ENCODE measurements at places on chromosomes 13 and 19. TPM values are rescaled to one million over a fixed set of nuclear protein-coding genes. Genes with fewer than 3 reads are reported as not detected.

The CKM gene
- total RNA-seq, result 0.30 TPM

- H3K4me3 ChIP-seq, result no peak overlapping the region
- H3K36me3 ChIP-seq, result no peaks in the 10 kb centered on the region
- H3K27ac ChIP-seq, result no peak overlapping the region
- no peak for DNase-seq
- H3K27me3 ChIP-seq, result no peaks in the 10 kb centered on the region
Measured at GRCh38 chr13:51995677-51996551, 15.3 kb downstream of the ATP7B start.

DNA sequence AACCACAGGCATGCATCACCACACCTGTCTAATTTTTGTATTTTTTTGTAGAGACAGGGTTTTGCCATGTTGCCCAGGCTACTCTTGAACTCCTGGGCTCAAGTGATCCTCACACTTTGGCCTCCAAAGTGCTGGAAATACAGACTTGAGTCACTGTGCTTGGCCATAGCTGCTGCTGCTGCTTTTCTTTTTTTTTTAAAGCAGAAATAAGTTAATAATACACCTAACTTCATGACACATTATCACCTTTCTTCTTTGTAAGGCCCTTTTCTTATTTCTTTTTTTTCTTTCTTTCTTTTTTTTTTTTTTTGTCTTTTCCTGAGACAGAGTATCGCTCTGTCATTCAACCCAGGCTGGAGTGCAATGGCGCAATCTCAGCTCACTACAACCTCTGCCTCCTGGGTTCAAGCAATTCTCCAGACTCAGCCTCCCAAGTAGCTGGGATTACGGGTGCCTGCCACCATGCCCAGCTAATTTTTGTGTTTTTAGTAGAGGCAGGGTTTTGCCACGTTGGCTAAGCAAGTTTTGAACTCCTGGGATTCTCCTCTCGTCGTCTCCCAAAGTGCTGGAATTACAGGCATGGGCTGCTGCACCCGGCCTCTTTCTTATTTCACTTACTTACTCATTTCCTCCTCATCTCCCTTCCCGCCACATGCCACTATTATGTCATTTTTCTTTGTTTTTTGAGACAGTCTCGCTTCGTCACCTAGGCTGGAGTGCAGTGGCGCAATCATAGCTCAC lies 8.7 kb downstream of the SHKBP1 start:
- H3K4me1 ChIP-seq, result peaks cover 9% of the 10 kb centered on the region
- peaks cover 83% of the 10 kb centered on the region for H3K36me3 ChIP-seq
- no peak overlapping the region for H3K27ac ChIP-seq
- no peak for DNase-seq
- no peak overlapping the region for H3K4me3 ChIP-seq

DNA sequence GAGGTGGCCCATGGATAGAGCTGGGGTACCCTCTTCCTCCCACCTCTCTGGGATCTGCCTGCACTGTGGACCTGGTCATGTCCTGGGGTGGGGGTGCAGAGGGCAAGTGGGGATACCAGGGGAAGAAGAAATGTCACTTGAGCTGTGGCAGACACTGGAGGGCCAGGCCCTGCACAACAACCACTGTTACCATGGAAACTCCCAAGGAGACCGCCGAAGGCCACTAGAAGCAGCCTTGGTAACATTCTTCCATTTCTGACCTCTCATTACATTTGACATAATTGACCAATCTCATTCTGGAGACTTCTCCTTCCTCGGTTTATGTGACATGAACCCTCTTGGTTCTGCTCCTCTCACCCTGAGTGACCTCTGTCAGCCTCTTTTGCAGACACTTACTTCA lies 179.9 kb upstream of the SERP2 start:
- H3K27ac ChIP-seq, result no peak overlapping the region
- H3K36me3 ChIP-seq, result no peaks in the 10 kb centered on the region
- no peaks in the 10 kb centered on the region for H3K27me3 ChIP-seq
- no peak overlapping the region for H3K4me3 ChIP-seq
- H3K4me1 ChIP-seq, result peaks cover 12% of the 10 kb centered on the region
